ENCODE measurements at places on chromosomes 1 and 21.

DNA sequence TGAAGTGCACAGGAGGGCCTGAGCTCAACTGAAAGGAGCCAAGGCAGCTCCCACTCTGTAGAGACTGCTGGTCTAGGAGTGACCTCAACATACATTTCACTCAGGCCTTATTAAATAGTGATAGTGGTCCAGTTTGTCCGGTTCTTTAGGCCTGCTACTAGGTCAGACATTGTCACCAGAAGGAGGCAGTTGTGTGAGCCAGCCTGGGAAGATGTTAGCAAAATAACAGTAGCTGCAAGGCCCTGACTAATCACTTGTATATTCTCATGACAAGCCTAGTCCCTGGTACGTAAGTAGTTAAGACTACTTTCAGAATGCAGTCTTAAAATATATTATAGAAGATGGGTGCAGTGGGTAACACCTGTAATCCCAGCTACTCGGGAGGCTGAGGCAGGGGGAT is 264.0 kb upstream of the CAMK1G start:
- peak; percentile 7 for DNase-seq

DNA sequence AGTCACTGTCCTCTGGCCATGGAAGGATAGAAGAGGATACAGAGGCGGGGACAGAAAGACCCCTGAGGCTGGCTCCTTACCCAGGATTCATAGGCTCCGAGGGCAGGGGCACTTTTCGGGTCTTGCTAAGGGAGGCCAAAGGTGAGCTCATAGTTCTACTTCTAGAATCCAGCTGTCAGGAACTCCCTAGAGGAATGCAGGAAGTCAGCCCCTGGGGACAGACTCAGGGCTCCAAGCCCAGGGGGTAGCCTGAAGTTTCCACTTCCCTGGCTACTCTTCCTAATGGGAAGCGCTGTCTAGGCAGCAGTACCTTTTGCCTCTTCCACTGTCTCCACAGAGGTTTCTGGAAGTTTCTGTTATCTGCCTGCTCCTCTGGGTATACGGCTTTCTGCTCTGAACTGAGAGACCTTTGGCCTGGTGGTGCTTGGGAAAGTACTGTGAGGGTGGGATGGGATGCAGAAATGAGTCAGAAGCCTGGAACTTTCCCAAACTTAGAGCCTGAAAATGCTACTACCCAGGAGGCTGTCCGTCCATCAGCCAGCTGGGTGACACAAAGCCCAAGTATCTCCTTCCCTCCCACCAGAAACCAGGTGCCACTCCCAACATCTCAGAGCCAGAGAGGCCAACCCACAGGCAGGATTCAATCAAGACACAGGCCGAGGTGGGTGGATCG is 3.6 kb downstream of the UBXN11 start:
- no peak for DNase-seq

- no peak for DNase-seq
Observed at GRCh38 chr1:189752461-189752995, 725.1 kb downstream of the BRINP3 start.

DNA sequence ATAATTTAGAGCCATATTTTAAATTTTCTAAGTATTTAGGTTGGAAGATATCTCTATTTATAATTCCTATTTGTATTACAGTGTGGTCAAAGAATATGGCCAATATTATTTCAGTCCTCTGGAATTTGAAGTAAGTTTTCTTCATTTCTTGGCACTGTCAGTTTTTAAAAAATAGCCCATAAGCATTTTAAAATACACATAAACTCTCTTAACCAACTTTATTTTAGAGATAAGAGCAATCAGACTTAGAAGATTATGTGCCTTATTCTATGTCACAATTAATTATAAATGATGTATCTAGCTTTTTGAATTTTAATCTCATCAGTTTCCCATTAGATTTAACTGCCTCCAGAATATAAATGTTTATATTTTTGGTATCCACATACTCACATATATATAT is 130.8 kb downstream of the USP25 start:
- no peak for DNase-seq

- DNase-seq: no peak
Observed at GRCh38 chr1:36457691-36458090, 6.5 kb downstream of the MRPS15 start.

GRCh38 chr1:8182034-8182761 is 135.7 kb upstream of the SLC45A1 start:
- peak; percentile 67 for DNase-seq

DNA sequence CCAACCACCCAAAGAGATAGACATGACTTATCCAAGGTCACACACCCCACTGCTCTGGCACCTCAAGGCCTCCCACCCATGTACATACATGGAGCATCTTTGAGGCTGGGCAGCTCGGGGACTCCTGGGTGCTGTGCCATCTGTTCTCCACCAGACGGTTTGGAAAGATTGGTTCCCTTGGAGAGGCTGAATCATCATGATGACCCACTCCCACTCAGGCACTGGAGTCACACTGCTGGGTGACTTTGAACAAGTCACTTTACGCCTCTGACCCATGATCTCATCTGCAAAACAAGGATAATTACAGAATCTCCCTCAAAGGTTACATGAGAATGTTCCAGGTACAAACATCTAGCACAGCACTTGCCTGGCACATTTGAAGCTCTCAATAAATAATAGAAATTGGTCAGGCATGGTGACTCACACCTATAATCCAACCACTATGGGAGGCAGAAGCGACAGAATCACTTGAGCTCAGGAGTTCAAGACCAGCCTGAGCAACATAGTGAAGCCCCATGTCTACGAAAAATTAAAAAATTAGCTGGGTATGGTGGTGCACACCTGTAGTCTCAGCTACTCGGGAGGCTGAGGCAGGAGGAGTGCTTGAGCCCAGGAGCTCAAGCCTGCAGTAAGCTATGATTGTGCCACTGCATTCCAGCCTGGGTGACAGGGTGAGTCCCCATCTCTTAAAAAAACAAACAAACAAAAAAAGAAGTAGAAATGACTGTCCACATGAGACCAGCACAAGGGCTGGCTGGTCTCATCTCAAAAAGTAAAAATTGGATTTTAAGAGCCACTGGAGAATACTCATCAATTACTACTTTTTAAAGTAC is 74.9 kb downstream of the RRAGC start:
- no peak for DNase-seq

DNA sequence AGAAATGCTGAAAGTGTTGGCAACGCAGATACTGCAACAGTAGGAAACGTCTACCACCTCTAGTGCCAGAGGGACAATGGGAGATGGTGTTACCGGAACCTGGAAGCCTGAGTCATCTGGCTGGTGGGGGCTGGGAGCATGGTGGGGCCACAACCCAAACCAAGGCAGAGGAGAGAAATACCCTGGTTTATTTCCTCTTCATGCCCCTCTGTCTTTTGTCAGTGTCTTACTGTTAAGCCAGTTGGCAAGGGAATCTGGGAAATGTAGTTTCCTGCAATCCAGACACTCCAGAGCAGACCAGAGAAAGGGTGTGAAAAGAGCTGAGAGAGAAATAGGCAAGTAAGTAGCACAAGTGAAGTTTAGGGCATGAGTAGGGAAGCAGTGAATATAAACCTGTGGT is 14.8 kb downstream of the DNTTIP2 start:
- DNase-seq: no peak

DNA sequence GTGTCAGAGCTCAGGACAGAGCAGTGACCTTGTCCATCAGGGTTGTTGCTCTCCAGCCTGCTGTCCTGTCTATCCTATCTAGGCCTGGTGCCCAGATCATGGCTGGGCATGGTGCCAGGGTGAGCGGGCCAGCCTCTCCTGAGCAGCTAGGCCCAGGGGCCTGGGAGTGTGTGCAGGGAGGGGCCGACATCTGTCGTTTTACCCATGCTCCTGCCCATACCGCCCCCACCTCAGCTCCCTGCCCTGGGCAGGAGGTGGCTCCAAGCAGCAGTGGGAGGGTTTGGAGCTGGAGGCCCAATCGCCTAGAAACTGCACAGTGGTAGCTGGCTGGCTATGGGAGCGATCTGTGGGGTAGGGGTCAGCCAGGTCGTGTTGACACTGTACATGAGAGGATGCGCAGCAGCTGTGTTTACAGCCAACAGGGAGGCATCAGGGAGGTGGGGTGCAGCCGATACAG is 6.5 kb downstream of the INSRR start:
- DNase-seq: no peak

GRCh38 chr1:4512636-4513035 is 141.8 kb upstream of the AJAP1 start:
- no peak for DNase-seq

DNA sequence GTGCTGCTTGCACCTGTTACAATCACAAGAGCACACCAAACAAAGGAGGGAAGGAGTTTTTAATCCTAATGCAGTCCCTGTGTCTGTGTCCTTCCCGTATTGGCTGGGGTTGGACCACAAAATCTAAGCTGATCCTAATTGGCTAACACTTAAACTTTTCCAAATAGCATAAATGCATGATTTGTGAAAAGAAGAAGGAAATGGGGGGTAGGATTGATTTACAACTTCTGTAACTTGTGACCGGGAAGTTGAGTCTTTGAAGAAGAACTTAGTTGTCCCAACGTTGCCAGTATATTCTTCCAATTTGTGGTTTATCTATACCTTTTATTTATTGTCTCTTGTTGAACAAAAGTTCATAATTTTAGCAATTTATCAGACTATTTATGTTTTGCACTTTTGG is 11.8 kb upstream of the IPP start:
- no peak for DNase-seq

GRCh38 chr1:160408864-160409263 is 8.5 kb downstream of the VANGL2 start:
- DNase-seq: no peak

DNA sequence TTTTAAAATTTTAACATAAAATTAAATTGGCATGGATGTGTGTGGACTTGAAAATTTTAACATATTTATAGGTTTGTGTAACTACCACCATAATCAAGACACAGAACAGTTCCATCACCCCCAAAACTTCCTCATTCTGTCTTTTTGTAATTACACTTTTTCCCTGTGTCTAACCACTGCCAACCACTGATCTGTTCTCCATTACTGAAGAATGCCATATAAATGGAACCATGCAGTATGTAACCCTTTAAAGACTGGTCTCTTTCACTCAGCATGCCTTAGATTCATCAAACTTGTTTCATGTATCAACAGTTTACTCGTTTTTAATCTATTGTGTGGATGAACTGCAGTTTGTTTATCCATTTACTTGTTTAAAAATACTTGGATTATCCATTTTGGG is 13.0 kb upstream of the AHCYL1 start:
- no peak for DNase-seq

DNA sequence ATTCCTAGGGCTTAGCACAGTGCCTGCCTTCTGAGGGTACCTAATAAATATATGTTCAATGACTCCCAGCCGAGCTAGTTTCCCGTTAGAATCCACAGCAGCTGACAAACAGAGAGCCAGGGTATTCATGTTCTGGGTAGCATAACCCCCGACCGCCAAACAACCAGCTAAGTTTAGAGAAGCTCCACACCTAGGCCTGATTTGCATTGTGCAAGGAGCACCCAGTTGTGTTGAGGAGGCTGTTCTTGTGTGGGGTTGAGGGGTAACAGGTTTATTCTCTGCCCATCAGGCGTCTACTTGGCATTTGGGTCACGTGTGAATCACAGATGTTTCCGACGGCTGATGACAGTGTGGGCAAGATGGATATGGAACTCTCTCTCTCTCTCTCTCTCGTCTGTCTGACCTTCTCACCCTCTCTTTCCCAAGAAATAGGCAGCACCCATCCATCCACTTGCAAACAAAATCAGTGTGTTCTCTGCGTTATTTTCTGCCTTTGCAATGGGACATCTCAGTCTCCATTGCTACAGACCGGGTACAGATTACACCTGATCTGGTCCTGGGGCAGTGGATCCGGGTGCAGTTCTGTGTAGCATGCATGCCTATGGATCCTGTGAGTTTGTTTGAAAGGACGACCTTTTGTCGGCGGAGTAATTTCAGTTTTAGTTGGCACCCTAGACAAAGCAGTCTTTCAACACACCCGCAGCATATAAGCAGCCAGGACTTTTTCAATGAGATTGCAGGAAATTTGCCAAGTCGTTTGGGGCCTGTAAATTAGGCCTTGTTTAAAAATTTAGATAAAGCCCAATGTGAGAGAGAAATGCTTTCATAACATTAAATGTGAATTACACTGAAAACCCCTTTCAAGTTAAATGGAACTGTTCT is 29.4 kb downstream of the KAZN start:
- DNase-seq: no peak

- DNase-seq: peak; percentile 67
Observed at GRCh38 chr1:8848663-8849386, 29.7 kb downstream of the ENO1 start.

DNA sequence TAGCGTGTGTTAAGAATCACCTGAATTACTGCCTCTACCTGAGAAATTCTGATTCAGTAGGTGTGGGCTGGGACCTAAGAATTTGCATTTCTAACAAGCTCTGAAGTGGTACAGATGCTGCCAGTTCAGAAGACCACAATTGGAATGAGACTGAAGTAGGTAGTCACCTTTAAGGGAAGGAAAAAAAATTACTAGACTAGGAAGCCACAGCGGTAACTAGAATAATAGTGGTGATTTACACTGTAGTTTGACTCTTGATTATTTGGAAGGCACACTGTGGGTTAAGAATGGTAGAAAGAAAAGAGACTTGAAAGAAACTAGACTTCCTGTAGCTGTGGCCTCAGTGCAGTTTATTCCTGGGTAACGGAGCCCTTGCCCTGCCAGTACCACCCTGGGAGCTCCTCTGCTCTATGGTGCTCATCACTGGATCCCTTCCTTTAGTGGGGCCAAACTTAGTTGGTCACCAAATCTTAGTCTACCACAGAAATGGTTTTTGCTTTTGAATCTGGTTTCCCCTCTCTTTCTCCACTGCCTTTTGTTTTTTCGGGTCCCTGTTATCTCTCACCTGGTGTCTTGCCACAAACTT is 43.6 kb downstream of the ARID1A start:
- no peak for DNase-seq

- no peak for DNase-seq
Observed at GRCh38 chr1:156745881-156746280, 5.0 kb upstream of the MRPL24 start.

GRCh38 chr1:210025870-210026269 is 87.9 kb downstream of the SYT14 start:
- no peak for DNase-seq

- DNase-seq: no peak
Observed at GRCh38 chr1:84434801-84435549, 36.7 kb downstream of the DNASE2B start.

GRCh38 chr1:91944087-91944486 is 5.1 kb upstream of the BRDT start:
- DNase-seq: no peak

DNA sequence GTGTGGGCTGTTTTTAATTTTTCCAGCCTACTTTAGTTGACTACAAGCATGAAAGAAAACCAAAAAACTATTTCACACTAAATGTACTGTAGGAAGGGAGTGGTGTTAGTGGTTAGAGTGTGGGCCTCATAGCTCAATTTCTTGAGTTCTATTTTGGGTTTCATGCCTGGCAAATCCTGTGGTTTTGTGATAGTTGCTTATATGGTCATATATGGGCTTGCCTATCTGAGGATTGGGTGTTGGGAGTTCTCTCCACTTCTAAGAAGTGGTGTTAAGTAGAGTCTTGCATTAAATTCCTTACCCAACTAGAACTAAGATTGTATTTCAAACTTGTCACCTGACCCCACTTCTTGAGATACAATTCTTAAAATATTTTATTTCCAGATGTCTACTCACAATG is 37.8 kb upstream of the COL11A1 start:
- DNase-seq: no peak

GRCh38 chr1:241857131-241857530 is 9.1 kb downstream of the EXO1 start:
- no peak for DNase-seq

Data from T1000 (cell line).